ENCODE measurements at places on chromosomes 2 and 18.

DNA sequence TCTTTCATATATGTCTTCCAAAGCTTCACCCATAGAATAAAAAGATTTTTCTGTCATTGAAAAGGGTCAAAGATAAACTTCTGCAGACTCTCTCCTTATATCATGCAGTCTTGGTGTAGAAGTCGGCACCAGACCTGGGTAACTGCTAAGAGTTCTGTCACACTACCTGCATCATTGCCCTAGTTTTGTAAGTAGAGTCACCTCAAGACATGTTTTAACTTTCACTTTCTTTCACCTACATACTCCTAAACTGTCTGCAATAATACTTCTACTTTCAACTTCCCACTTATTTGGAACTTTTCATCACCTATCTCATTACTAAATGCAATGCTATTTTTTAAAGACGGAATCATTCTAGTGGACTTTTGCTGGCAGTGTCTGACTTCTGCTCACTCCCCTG lies 475.6 kb upstream of the VRK2 start:
- no peak for DNase-seq

DNA sequence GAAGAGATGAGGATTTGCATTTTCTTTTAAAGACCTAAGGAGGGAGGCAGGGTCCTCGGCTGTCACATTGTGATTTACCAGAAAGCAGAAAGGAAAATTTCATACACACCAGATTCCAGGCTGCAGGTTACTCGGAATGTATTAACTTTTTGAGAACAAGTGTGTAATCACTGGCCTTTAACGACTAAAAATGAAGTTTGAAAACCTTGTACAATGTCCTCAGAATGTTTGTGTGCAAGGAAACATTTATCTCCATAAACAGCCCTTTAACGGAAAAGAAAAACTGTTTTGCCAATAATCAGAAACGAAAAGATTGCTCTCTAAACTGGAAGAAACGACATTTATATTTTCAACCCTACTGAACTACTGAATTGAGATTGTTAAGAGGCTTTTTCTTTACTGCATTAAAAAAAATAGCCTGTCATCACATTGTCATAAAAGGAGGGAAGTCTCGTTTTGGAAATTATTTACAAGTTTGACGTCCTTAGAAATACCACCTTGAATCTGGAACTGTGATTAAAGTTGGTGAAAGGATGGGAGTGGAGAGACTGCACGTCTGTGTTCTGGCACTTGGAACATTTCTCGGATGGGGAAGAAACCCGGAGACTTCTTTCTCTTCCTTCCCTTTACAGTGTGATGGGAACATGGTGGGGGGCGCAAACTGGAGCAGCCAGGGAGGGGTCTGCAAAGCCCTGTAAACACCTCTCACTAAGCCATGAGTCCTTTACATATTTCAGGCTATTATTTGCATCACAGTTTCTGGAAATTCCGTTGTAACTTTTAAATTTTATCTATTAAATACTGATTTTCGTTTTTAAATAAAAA lies 134.1 kb upstream of the SIX3 start:
- no peak for DNase-seq

- no peak for DNase-seq
These were observed 40.2 kb downstream of the PID1 start for GRCh38 chr2:229230911-229231310.

DNA sequence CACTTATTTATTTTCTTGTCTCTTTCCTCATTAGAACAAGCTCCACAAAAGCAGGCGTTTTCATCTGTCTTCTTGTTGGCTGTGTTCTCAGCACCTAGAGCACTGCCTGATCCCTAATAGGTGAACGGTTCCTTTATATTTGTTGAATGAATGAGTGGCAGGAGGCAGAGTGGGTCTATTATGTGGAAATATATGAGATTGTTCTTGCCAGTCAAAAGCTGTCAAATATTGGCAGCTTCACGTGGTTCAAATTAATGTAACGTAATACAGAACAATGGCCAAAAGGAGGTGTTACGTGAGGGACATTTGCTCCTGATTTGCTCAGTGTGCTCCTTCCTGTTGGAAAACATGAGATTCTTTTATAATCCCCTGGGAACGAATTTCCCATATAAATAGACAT lies 8.5 kb upstream of the ARHGAP25 start:
- no peak for DNase-seq

DNA sequence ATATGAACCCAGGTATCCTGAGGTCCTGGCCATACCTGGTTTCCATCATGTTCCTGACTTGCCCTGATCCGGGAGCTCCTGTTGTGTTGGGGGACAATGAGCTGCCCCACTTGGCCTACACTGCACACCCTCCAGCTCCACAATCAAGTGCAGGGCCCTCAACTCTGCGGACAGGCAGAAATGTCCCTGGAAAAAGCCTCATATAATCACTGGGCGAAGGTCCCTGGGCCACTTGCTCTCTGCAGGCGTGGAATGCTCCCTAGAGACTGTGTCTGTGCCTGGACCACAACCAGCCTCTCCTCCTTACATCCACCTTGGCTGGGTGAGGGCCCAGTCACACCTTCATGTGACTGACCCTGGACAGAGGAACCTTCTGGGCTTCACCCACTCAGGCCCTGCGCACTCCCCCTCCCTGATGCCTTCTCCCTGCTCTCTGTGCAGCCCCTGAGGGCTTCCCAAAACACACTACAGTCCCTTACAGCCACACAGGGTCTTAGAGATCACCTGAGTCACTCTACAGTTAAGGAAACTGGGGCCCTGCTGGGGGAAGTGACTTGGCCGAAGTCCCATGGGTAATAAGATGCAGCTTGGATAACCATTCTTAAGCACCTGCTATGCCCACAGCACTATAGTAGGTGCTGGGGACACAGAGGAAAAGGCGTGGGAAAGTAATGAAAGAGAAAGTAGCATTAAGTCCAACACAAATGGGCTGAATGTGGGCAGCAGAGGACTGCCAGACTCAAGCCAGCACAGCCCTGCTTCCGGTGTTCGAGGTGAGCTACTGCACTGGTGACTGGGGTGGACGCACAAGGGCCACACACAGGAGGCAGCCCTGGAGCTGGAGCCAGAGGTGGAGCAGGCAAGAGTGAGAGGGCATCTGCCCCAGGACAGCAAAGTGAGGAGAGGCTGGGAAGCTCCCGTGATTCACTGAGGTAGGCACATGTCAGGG lies 9.8 kb downstream of the BOLA3 start:
- DNase-seq = no peak

DNA sequence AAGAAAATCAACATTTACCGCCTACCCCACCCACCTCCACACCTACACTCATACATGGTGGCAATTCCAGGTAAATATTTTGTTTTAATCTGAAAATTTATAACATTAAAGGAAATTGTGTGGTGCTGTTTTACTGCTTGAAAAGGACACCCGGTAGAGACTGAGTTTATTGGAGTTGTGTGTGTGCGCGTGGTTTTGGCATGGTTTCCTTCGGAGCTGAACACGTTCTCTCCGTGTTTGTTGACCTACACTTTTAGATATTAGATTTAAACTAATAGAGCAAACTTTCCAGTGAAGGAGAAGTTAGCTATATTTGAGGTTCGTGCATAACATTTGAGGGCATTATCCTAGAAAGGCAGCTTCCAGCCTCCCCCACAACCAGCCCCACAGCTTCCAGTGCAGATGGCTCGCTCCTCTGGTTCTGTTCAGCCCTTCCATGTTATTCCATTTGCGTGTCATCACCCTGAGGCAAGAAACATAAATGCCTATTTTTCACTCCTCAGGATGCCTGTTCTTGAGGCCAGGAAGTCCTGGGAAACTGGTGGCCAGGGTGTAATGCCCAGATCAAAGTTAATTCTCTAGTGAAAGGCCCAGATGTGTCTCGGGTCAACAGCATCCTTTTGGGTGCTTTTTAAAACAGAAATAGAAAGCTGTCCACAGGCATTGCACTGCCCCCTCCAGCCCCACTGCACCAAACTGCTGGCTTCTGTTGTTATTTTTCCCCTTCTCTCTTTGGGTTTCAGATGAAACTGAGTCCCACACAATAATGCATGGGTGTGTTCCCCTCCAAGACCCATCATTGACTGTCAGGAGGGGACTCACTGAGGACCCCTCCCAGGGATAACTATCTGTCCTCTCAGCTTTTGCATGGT lies 190.2 kb downstream of the SETBP1 start:
- DNase-seq = no peak

- no peak for DNase-seq
These were observed 222.9 kb downstream of the PTPRM start for GRCh38 chr18:7789856-7790552.

DNA sequence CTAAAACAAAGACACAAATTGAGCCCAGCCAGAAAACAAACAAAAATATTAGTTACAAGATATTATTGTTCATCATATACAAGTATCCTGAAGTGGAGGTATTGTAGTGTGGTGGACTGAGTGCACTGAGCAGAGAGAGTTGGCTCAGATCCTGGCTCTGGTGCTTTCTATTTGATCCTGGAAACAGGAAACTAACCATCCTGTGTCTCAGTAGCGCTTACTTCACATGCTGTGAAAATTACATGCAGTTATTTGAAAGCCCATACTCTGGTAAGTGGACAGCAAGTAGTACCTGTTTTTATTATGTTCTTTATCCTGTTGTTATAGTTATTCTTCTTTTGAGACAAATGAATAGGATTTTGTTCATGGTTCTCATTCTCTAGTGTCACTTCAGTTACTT lies 84.3 kb upstream of the CRIM1 start:
- DNase-seq = no peak

- no peak for DNase-seq
These were observed 49.8 kb downstream of the TFPI start for GRCh38 chr2:187504312-187504921.
